ENCODE measurements at places on chromosomes 1 and 21.

DNA sequence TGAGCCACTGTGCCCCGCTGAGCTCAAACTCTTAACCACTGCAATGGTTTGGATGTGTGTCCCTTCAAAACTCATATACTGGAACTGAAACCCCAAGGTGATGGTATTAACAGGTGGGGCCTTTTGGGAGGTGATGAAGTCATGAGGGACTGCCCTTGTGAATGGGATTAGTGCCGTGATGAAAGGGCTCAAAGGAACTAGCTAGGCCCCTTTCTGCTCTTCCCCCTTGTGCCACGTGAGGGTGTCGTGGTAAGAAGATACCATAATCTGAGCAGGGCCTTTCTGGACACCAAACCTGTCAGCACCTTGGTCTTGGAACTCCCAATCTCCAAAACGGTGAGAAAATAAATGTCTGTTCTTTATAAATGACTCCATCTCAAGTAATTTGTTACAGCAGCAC, 45.5 kb upstream of the SPOCD1 start:
- DNase-seq, result no peak

GRCh38 chr1:50262436-50262835, 153.7 kb downstream of the ELAVL4 start:
- DNase-seq, result no peak

DNA sequence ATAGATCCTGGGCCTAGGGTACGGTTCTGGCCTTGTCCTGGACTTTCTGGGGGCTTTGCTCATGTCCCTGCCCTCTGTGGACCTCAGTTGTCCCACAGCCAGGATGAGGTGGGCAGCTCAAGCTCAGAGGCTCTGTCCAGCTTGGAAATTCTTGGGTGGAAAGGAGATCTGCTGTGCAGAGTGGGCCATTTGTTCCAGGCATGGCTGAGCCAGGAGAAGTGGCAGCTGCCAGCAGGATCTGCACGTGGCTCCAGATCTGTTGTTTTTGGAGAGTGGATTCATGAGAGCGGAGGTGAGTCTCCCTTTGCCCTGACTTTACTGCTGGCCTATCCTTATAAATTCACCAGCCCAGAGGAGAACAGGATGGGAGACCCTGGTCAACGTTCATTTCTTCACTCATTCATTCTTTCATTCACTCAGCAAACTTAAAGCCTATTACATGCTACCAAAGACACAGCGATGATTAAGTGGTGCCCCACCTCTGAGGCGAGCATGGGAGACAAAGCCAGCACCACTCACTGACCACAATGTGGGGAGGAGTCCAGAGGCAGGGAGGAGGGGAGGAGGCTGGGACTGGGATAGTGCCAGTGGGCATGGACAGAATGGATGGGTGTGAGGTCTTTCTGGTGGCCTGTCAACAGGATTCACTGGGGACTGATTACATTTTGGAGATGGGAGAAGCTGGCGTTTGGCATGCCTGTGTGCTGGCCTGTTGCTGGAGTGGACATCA, 205.1 kb downstream of the TRABD2B start:
- DNase-seq, result no peak

DNA sequence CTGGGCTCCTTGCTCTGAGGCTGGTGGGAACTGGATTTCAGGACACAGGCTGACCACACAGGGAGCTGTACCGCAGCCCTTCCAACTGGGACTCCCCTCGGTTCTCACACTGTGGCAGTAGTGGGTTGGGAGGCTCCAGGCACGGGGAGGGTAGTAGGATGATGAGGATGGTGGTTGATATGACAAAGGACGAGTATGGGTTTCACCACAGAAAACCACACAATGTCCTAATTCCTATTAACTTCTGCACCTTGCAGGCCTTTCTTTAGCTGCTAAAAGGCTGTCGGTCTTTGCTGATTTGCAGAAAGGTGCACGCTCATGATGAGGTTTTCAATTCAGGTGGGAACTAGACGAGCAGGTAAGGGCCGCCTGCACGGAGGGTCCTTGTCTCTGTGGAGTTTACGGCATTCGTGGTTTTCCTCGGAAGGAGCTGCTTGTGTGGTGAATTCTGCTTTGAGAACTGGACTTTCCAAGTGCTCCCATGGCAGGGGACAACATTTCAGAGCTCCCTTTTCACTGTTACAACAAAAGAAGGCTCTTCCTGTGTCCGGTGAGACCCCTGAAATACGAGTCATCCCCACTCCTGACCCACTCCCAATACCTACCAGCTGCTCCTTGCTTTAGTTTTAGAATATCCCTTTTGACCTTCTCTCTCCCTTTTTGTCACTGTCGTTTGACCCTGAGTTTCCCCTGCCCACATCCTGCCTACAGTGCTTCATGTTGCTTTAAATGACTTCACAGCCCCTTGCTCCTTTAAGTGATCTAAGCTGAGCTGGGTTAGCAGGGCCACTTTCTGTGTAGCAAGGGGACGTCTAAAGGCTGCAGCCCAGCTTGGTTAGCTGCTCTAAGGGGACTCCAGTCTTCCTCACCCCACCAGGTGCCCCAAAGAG, 125.1 kb downstream of the MRPS6 start:
- DNase-seq, result no peak

- DNase-seq, result no peak
Observed at GRCh38 chr1:36555041-36555440, 72.3 kb upstream of the CSF3R start.

DNA sequence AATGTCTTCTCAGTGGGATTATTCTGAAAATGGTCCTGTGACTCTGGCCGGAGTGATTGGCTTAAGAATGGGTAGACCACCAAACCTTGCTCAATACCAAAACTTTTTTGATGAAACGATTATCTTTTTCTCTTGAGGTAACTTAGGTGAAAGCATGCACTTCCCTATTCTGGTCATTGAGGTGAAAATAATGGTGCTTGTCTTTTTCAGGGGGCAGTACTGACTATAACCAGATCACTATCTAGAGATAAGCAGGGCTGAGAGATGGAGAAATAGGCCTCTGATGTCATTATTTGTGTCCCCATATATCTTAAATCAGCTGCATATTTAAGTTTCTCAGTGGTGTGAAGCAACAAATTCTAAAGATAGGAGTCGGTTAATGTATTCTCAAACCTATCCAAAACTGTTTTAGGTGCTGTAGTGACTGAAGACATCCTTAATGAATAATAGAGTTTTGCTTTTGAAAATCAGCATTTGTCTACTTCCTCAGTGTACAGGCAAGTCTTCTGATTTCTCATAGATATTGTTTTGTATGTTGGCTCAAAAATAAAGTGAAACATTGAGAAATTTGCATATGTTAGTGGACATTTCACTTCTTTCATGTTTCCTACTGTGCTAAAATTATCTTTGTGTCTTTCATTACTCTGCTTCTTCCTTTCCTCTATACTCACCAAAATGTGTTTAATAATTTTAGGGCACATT, 735.3 kb upstream of the ADGRL4 start:
- no peak for DNase-seq

- DNase-seq, result no peak
Observed at GRCh38 chr1:14811573-14811972, 213.1 kb downstream of the KAZN start.

- DNase-seq, result no peak
Observed at GRCh38 chr21:39479814-39480182, 28.0 kb downstream of the SH3BGR start.

DNA sequence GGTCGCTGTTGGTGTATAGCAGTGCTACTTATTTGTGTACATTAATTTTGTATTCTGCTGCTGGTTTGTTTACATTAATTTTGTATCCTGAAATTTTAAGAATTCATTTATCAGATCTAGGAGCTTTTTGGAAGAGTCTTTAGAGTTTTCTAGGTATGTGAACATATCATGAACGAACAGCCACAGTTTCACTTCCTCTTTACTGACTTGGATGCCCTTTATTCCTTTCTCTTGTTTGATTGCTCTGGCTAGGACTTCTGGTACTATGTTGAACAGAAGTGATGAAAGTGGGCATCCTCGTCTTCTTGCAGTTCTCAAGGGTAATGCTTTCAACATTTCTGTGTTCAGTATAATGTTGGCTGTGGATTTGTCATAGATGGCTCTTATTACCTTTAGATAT, 1757.9 kb downstream of the BRINP3 start:
- no peak for DNase-seq

GRCh38 chr1:83060651-83061390, 938.1 kb downstream of the TTLL7 start:
- no peak for DNase-seq

GRCh38 chr1:1899266-1899966, 8.5 kb upstream of the GNB1 start:
- DNase-seq, result no peak

- DNase-seq, result peak; percentile 88
Observed at GRCh38 chr1:151457911-151458801, 1.1 kb downstream of the POGZ start.

- no peak for DNase-seq
Observed at GRCh38 chr1:27795601-27796000, 22.6 kb downstream of the STX12 start.

GRCh38 chr21:28669321-28669720, 323.4 kb downstream of the LTN1 start:
- no peak for DNase-seq

GRCh38 chr1:61334718-61335589, 252.6 kb downstream of the NFIA start:
- peak; percentile 9 for DNase-seq

DNA sequence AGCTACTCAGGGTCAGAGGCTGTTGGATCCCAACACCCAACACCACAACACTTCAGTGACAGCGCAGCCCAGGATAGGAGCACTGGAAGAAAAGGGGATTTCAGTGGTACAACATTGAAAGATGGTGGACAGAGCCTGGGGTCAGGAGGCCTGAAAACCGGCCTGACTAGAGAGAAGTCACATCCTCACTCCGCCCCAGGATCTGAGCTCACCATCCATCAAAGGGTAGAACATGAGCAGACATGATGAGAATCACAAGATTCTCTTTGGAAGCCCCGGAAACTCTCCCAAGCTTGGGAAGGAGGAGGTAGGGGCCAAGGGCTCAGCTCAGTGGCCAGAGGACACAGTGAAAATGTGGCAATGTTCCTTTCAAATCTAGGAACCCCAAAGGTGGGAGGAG, 271.3 kb downstream of the NPHP4 start:
- no peak for DNase-seq

DNA sequence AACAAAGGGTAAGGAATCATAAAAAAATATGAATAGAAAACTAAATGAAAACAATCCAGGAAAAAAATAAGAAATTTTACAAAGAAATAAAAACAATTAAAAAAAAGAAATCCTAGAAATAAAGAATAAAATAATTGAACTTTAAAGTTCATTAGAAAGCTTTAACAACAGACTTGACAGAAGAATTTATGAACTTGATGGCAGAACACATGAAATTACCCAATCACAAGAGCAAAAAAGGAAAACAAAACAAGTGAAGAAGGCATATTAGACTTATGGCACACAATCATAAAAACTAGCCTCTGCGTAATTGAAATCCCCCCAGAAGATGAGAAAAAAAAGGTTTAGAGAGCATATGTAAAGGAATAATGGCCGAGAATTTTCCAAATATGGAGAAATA, 802.5 kb upstream of the B3GALT2 start:
- no peak for DNase-seq

- no peak for DNase-seq
Observed at GRCh38 chr1:161273402-161273801, 14.9 kb downstream of the PCP4L1 start.

DNA sequence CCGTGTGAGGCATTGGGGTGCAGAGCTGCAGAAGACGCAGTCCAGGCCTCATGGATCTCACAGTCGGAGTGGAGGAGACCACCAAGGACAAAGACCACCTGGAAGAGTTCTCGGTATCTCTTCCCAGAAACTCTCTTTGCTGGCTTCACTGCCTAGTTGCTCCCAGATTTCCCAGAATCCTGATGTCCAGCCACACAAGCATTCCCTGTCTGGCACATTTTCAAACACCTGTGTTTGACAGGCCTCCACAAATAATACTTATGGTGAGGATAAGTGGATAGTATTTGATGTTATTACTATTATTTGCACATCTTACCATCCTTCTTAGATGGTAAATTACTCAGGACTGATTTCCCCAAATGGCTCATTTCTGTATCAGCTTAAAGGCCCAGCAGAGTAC, 27.7 kb upstream of the KANK4 start:
- DNase-seq, result no peak

GRCh38 chr1:15002325-15002724, 151.2 kb upstream of the TMEM51 start:
- DNase-seq, result no peak

DNA sequence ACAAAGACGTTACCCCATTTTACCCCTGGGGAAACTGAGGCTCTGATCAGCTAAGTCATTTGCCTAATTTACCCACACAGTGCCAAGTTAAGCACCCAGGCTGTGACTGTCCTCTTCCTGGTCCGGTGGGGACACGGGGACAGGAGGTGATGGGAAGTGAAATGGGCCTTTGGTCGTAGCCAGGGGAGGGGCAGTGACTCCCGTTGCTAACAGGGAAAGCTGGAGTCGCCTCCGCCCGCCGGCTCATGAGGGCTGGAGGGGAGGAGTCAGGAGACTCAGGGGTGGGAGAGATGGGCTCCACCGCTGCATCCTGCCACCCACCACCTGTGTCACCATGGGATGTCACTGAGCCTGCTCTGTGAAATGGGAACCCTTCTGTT, 139.3 kb downstream of the PGBD5 start:
- no peak for DNase-seq

DNA sequence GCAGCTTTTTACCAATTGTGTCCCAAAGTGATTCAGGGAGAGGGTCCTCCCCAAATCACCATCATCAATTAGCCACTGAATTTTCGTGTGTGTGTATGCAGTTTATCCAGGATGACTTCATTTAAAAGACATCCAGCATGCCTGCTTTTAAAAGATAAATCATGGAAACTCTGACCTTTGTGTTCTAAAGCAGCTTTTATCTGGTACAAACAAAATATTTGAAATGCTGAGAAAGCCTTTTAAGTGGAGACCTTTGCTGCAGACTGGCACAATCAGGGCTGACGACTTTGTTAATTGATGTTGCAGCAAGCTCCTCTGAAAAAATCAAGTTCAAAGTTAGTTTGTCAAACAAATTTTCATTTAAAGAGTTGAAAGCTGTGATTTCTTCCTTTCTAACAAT, 104.7 kb downstream of the PCP4 start:
- no peak for DNase-seq

DNA sequence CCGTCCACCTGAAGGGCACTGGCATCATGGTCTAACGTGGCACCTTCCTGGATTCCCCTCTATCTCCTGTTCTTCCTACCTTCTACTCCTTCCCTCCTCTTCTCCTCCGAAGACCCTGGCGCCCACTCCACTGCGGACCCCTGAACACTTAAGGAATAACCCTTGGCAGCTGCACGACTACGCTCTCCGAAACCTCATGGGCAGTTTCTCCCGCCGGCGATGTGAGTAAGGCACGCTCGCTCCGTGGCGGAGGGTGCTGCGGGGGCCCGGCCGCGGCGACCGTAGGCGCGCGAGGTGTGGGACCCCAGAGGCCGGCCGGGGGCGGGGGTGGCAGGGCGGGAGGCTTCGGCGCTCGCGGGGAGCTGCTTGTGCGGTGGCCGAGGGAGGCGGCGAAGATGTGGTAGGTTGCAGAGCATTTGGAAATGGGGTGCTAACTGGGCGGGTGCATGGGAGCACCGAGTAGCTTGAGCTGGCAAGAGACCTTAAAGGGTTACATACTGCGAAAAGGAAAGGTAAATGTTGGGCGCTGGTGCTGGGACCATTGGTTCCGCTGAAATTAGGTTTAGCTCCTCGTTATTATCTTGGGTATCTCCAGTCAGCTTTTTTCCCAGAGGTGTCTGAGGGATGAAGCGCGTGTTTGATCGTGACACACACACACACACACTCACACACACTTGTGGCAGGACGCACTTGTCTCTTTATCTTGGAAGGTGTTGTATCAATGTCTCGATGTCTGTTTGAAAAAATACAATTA, 876 bp downstream of the LRRC7 start:
- peak; percentile 31 for DNase-seq

Data from NCI-H2081 (cell line).